ENCODE measurements at places on chromosomes 6 and 20. TPM values are rescaled to one million over a fixed set of nuclear protein-coding genes. Genes with fewer than 3 reads are reported as not detected.

The RWDD2A gene
- total RNA-seq: 0.57 TPM

The LIME1 gene
- total RNA-seq: 10.9 TPM

GRCh38 chr6:128172752-128173682, 272.2 kb upstream of the THEMIS start:
- no peak for DNase-seq

- no peak for DNase-seq
Observed at GRCh38 chr20:41072915-41073314, 44.3 kb downstream of the TOP1 start.

The PRDM13 gene
- not detected for total RNA-seq

The NRSN1 gene
- not detected for total RNA-seq

The CYP39A1 gene
- total RNA-seq: 9.2 TPM

The CTAGE9 gene
- total RNA-seq: not detected

DNA sequence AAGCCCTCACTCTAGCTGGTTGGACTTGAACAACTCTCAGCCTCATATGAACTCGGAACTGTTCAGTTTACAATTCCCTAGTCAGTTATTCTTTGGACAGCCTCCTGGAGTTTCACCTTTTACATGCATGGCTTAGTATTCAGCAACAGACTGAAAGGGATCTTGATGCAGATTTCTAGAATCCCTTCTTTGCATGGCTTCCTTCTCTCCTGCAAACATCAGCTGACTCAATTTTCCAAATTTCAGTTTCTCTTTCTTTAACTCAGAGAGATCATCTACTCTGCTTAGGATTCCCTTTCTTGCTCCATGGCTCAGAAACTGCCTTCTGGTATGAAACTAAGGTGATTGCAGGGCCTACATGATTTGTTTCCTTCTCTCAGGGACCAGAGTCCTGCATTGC, 99.6 kb downstream of the CEP57L1 start:
- no peak for DNase-seq

DNA sequence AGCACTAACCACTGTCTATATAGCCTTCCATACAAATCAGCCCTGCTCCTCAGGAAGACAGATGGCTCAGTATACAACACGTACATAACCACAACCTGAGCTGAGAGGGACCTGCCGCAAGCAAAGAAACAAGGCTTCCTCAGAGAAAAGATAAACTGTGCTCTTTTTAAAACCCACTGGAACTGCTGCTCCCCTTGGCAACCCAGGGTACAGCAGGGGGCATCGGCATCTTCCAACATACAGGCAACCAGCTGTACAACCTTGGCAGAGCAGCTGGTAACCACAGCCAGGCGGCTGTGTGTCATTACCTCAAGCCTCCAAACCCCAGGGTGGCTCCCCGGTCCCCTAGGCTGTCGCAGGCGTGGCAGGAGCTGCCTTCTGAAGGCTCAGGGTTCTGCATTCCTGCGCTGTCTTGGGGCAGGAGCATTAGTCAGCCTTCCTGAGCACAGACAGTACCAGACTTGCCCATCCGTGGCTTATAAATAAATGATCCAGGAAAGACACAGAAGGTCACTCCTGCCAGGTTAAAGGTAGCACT, 249.5 kb downstream of the ADGRG6 start:
- no peak for DNase-seq

- DNase-seq: no peak
Observed at GRCh38 chr6:74128536-74128935, 432.5 kb downstream of the CD109 start.

The ZNF391 gene
- total RNA-seq: 0.68 TPM

GRCh38 chr6:98929498-98930060, 18.2 kb downstream of the FBXL4 start:
- DNase-seq: no peak

DNA sequence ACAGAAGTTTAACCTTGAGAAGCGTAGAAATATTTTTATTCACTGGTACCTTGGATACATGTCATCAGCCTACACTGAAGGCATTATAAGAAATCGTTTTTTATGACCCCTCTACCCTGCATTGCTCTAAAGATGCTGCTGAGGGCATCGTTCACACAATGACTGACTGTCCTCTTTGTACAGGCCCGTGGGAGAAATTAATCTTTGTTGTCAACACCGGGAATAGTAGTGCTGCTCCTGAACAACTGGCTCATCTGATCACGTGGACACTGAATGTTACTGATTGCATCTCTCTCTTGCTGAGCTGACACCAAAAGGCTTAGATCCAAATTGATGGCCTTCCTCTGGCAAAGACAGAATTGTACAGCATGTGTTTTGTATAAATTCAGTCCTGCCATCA, 157.1 kb upstream of the SMLR1 start:
- DNase-seq: no peak

GRCh38 chr20:51354769-51355319, 187.7 kb downstream of the NFATC2 start:
- no peak for DNase-seq

DNA sequence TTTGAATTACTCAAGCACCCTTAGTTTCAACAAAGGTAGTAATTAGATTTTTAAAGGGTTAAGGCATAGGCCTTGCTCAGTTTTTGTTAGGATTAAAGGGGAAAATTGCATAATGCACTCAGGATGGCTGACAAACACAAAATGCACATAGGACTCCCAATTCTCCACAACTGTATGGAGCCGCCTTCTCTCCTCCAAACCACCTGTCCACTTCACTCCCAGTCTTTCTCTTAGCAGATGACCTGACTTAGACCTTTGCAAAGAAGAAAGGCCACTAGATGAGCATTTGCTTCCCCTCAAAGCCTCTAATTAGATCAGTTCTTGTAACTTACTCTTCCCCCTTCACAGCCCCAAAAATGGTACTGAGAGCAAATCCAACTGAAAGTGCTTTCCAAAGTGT, 20.1 kb downstream of the NSFL1C start:
- DNase-seq: no peak

DNA sequence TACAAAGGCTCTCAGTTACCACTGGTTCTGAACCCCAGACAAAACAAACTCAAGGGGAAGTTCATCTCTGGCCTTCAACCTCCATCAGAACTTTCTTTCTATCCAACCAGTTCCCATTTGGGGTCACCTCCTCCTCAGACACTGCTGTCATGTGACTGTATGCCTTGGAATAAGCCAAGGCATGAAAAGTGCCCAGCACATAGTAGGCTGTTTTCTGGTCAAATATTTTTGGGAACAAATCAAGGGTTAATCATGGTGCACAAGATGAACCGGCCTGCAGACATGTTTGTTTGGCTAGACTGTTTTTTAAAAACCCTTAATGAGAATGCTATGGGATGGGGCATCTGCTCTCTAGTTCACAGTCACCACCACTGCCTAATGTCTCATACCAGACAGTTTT, 48.9 kb upstream of the MRPS10 start:
- no peak for DNase-seq

DNA sequence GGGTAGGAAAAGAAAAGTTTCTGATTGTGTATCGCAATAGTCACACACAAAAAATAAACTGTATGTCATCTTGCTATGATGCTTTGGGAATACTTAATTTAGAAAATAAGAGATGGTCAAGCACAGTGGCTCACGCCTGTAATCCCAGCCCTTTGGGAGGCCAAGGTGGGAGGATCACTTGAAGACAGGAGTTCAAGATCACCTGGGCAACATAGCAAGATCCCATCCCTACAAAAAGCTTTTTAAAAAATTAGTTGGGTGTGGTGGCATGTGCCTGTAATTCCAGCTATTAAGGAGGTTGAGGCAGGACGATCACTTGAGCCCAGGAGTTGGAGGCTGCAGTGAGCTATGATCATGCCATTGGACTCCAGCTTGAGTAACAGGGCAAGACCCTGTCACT, 27.6 kb downstream of the MAP7 start:
- no peak for DNase-seq

The GABRR2 gene
- total RNA-seq: not detected

DNA sequence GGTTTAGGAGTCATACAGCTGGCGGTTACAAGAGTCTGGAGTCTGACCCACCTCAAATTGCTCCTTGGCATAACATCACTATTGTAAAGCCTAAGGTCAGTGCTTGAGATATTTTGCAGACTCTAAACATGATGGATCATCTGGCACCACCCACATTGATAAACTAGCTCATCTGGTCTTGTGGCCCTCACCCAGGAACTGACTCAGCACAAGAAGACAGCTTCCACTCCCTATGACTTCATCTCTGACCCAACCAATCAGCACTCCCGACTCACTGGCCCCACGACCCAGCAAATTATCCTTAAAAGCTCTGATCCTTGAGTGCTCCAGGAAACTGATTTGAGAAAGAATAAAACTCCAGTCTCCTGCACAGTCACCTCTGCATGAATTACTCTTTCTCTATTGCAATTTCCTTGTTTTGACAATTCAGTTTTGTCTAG, 115.9 kb downstream of the CD24 start:
- no peak for DNase-seq

GRCh38 chr6:157014871-157015270, 237.7 kb downstream of the ARID1B start:
- DNase-seq: no peak

GRCh38 chr6:146850238-146850896, 251.6 kb downstream of the ADGB start:
- no peak for DNase-seq

- DNase-seq: no peak
Observed at GRCh38 chr6:166105341-166106075, 62.1 kb downstream of the TBXT start.

The SMLR1 gene
- total RNA-seq: not detected

The BCAS1 gene
- 3.1 TPM for total RNA-seq

The POU5F1 gene
- total RNA-seq: 2.5 TPM

DNA sequence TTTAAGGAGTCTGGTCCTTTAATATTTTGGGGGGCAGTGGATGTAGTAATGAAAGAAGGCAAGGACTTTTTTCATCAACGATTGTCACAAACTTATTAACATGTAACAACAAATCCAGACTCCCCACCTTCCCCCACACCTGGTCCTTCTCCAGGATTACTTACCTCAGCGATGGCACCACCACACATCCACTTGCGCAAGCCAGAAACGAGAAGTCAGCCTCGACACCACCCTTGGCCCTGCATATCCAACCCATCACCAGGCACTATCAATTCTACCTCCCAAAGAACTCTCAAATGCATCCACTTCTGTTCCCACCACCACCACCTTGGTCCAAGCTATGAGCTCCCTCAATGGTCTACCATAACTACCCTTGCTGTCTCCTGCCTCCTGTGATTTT, 6.6 kb downstream of the EZR start:
- no peak for DNase-seq

GRCh38 chr6:73566954-73567591, 46.2 kb upstream of the EEF1A1 start:
- no peak for DNase-seq

- DNase-seq: no peak
Observed at GRCh38 chr20:32201977-32202363, 5.6 kb downstream of the PLAGL2 start.

- no peak for DNase-seq
Observed at GRCh38 chr20:1876975-1877608, 18.1 kb upstream of the SIRPA start.

The KCNK15 gene
- total RNA-seq: 0.23 TPM

DNA sequence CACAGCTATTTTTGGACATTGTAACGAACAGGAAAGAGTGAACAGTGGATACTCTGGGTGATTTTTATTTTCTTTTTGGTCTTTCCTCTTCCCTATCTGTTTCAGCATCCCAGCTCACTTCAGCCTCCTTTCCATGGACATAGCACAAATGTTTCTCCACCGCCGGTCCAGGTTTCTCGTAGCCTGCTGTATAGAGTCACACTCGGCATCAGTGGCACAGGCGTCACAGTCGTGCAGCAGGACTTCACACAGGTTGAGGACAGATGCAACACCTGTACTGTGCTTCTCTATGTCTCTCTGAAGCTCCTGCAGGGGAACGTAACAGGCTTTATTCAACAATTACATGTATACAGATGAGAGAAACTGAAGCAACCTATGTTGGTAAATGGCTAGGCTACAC, 348.3 kb downstream of the ESR1 start:
- DNase-seq: no peak

GRCh38 chr6:166222631-166223030, 55.0 kb upstream of the TBXT start:
- DNase-seq: no peak

The PAX1 gene
- 0.19 TPM for total RNA-seq

- DNase-seq: no peak
Observed at GRCh38 chr6:134689641-134690040, 260.3 kb downstream of the ALDH8A1 start.

- no peak for DNase-seq
Observed at GRCh38 chr6:25476126-25476525, 175.9 kb upstream of the SCGN start.

The TNXB gene
- 102 TPM for total RNA-seq

GRCh38 chr6:16698997-16699868, 62.0 kb downstream of the ATXN1 start:
- DNase-seq: no peak

DNA sequence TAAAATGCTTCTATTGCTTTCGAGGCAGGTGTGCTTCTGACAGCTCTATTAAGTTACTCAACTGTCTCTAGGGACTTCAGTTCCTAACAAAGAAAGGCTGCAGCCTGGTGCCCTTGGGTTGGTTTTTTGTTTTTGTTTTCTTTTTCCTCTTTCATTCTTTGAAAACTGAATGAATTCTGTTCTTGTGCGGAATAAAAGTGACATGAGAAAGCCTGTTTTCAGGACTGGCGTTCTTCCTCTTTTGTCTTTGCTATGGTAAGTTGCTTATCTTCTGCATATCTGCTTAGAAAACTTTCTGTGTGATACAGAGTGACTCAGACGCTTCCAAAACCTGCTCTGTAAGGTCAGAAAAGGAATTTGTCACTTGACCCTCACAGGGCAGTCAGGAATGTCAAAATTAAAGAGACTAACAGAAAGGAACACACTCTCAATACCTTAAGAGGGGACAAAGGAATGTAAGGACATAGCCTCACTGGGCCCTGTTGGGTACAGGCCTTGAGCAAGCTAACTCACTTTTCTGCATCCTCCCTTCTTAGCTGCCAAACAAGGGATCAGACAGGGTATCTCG, 56.2 kb upstream of the NHSL1 start:
- no peak for DNase-seq

Data from esophagus squamous epithelium (tissue), 5 donors.